Aorta (tissue), 5 donors: ENCODE measurements at places on chromosomes 6 and 20. TPM values are rescaled to one million over a fixed set of nuclear protein-coding genes. Genes with fewer than 3 reads are reported as not detected.

TEAD3 gene
- 43.5 TPM for total RNA-seq

NHLRC1 gene
- total RNA-seq: 1.6 TPM

CSNK2A1 gene
- 73.5 TPM for total RNA-seq

SMPD2 gene
- 9.5 TPM for total RNA-seq

DNA sequence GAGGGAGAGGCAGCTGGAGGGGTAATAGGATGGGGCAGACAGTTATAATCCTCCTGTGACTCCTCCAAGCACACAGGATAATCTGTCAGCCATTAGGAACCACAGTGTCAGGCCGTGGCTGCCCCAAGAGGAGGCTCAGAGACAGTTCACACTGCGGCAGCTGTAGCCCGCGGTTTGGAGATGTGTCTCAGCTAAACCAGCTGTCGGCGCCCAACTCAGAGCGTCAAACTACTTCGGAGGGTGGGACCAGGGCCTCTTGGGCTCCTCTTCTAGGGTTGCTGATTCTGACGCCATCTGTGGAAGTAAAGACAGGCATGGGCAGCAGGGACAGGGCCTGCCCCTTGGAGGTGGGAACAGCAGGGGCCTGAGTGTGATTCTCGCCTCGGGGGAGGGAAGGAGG is 309.8 kb downstream of the CDC5L start:
- no peak overlapping the region for H3K4me3 ChIP-seq
- H3K36me3 ChIP-seq: no peaks in the 10 kb centered on the region
- no peaks in the 10 kb centered on the region for H3K4me1 ChIP-seq

- no peak for DNase-seq
- H3K27ac ChIP-seq: no peak overlapping the region
- H3K4me1 ChIP-seq: no peaks in the 10 kb centered on the region
- H3K4me3 ChIP-seq: no peak overlapping the region
- no peaks in the 10 kb centered on the region for H3K36me3 ChIP-seq
- H3K27me3 ChIP-seq: no peaks in the 10 kb centered on the region
Measured at GRCh38 chr20:24821391-24821790, 127.7 kb upstream of the CST7 start.

- no peaks in the 10 kb centered on the region for H3K4me1 ChIP-seq
- H3K36me3 ChIP-seq: no peaks in the 10 kb centered on the region
- no peak overlapping the region for H3K27ac ChIP-seq
Measured at GRCh38 chr6:119686644-119687043, 337.1 kb upstream of the MAN1A1 start.

- no peaks in the 10 kb centered on the region for H3K4me1 ChIP-seq
- H3K27me3 ChIP-seq: no peaks in the 10 kb centered on the region
- H3K36me3 ChIP-seq: no peaks in the 10 kb centered on the region
- no peak overlapping the region for H3K27ac ChIP-seq
- no peak for DNase-seq
Measured at GRCh38 chr6:49384904-49385303, 78.1 kb downstream of the MMUT start.

- H3K4me1 ChIP-seq: no peaks in the 10 kb centered on the region
- no peaks in the 10 kb centered on the region for H3K27me3 ChIP-seq
- no peak overlapping the region for H3K27ac ChIP-seq
- no peaks in the 10 kb centered on the region for H3K36me3 ChIP-seq
- no peak for DNase-seq
Measured at GRCh38 chr6:45592991-45593390, 215.3 kb upstream of the SUPT3H start.

DNA sequence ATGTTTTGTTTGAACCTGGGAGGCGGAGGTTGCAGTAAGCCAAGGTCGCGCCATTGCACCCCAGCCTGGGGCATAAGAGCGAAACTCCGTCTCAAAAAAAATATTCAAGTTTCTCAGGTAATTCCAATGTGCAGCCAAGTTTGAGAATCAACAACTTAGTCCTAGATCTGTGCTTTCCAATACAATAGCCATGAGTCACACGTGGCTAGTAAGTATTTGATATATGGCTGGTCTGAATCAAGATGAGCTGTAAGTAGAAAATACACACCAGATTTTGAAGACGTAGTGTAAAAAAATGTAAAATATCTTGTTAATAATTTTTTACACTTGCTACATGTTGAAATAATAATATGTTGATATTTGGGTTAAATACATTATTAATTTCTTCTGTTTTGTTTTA is 35.0 kb upstream of the BTBD3 start:
- H3K4me1 ChIP-seq: no peaks in the 10 kb centered on the region
- H3K27ac ChIP-seq: no peak overlapping the region
- H3K27me3 ChIP-seq: peaks cover 2% of the 10 kb centered on the region
- no peak overlapping the region for H3K4me3 ChIP-seq
- H3K36me3 ChIP-seq: no peaks in the 10 kb centered on the region

DNA sequence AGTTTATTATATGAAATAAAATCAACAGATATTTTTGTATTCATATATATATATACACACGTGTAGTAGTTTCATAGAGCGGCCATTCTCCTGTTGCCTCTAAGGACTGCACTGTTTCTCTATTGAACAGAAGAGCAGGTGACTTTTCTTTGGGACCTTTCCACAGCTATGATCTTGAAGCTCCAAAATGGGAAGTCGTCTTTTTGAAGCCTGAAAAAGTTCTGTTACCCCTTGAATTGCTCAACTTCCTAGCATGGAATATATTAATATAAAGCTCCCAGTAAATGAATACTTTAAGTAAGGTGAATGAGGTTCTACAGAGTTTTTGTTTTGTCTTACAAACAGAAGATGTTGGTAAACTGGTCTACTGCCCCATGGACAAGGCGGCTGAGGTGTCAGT is 42.2 kb upstream of the ADTRP start:
- no peak overlapping the region for H3K27ac ChIP-seq
- DNase-seq: no peak
- H3K4me3 ChIP-seq: no peak overlapping the region
- no peaks in the 10 kb centered on the region for H3K36me3 ChIP-seq

DNA sequence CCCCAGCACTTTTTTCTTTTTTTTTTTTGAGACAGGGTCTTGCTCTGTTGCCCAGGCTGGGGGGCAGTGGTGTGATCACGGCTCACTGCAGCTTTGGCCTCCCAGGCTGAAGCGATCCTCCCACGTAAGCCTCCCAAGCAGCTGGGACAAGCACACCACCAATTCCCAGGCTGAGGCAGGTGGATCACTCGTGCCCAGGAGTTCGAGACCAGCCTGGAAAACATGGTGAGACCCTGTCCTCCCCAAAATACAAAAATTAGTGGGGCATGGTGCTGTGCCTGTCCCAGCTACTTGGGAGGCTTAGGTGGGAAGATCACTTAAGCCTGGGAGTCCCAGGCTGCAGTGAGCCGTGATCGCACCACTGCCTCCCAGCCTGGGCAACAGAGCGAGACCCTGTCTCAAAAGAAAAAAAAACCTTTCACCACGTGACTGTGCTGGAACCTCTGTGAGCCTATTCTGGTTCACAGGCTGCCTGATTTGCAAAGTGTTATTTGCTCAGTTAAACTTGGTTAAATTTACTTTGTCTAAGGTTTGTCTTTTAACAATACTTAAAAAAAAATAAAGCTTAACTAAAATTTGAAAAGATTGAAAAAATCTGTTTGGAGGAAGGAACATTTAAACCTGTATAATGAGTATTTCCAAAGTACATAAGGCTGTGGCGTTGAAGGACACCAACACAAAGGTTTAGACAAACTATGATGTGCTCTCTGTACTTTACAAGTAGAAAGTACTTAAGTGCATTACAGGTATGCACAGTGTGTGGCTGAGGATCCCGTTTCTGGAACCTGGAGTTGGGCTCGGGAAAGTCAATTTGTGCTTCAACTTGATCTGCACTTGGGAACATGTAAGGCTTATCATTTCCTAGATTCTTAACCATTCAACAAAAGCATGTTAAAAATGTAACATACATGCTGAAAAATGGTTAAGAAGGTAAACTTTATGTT is 55.0 kb downstream of the PPP1R3G start:
- H3K27ac ChIP-seq: no peak overlapping the region
- DNase-seq: no peak
- no peaks in the 10 kb centered on the region for H3K27me3 ChIP-seq
- H3K4me3 ChIP-seq: no peak overlapping the region
- H3K36me3 ChIP-seq: no peaks in the 10 kb centered on the region
- H3K4me1 ChIP-seq: no peaks in the 10 kb centered on the region

- no peaks in the 10 kb centered on the region for H3K36me3 ChIP-seq
- no peak for DNase-seq
- H3K4me1 ChIP-seq: no peaks in the 10 kb centered on the region
- H3K4me3 ChIP-seq: no peak overlapping the region
Measured at GRCh38 chr6:38459291-38459690, 180.4 kb downstream of the BTBD9 start.

DNA sequence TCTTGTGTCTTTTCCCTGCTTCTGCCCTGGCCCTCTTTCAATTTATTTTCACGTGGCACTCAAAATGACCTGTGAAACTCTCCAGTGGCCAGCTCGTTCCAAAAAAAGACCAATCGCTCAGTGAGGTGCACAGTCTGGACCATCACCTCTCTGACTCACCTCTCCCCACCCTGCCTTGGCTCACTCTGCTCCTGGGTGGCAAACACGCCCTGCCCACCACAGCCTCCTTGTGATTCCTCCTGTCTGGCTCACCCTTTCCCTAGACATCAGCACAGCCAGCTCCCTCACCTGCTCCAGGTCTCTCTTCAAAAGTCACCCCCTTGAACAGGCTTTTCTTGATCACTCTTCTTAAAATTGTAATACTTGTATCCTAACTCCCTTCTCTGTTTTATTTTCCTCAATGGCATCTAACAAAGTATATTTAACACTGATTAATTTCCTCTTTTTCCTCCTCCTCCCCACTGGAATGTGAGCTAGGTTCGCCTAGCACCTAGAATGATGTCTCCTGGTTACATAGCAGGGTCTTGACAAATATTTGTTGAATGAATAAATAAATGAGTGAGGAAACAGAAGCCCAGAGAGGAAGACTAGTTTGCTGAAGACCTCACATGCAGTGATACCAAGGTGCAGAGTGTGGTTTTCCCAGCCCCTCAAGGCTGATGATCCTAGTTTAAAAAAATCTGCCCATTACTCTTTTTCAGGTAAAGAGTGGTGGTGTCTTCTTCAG is 109.0 kb downstream of the GJA10 start:
- no peak for DNase-seq
- no peaks in the 10 kb centered on the region for H3K27me3 ChIP-seq
- H3K4me3 ChIP-seq: no peak overlapping the region
- no peak overlapping the region for H3K27ac ChIP-seq
- peaks cover 18% of the 10 kb centered on the region for H3K4me1 ChIP-seq
- H3K36me3 ChIP-seq: no peaks in the 10 kb centered on the region

DNA sequence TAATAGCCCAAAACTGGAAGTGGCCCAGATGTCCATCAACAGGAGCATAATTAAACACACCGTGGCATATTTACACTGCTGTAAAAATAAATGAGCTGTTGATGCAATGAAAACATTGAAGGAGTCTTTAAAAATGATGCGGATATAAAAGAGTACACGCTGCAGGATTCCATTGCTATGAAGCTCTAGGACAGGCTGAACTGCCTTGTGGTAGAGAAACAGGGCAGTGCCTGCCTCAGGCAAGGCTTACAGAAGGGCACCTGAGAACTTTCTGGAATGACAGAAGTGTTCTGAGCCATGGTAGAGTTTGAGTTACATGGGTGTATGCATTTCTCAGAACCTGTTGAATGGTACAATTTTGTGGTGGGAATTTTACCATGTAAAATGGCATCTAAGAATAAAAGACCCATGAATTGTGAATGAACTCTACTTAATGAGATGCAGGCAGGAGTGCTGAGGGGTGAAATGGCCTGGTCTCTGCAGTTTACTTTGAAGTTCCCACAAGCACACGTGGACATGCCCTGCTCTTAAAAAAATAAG is 45.3 kb upstream of the RIN2 start:
- H3K4me3 ChIP-seq: no peak overlapping the region
- H3K36me3 ChIP-seq: no peaks in the 10 kb centered on the region
- DNase-seq: no peak

GRCh38 chr6:153170511-153170910 is 39.4 kb upstream of the RGS17 start:
- H3K4me3 ChIP-seq: no peak overlapping the region
- H3K27me3 ChIP-seq: no peaks in the 10 kb centered on the region
- H3K4me1 ChIP-seq: no peaks in the 10 kb centered on the region

GRCh38 chr6:135880066-135880972 is 28.8 kb downstream of the PDE7B start:
- no peak for DNase-seq
- no peaks in the 10 kb centered on the region for H3K4me1 ChIP-seq
- H3K27ac ChIP-seq: no peak overlapping the region
- H3K4me3 ChIP-seq: no peak overlapping the region

DNA sequence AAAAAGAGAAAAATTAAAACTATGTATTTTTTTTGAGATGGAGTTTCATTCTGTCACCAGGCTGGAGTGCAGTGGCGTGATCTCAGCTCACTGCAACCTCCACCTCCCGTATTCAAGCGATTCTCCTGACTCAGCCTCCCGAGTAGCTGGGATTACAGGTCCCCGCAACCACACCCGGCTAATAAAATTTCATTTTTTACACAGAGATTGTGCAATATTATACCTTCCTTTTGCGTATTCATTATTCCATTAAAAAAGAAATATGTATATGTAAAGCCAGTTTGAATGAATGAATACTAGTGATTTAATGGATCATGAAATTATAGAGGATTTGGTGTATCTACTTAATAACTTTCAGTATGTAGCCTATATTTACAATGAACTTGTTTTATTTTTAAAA is 38.2 kb upstream of the CTAGE9 start:
- DNase-seq: no peak
- no peaks in the 10 kb centered on the region for H3K27me3 ChIP-seq
- no peaks in the 10 kb centered on the region for H3K36me3 ChIP-seq
- no peak overlapping the region for H3K27ac ChIP-seq

- H3K36me3 ChIP-seq: no peaks in the 10 kb centered on the region
- no peaks in the 10 kb centered on the region for H3K27me3 ChIP-seq
- peaks cover 3% of the 10 kb centered on the region for H3K4me1 ChIP-seq
Measured at GRCh38 chr20:58112017-58112781, 116.3 kb downstream of the ANKRD60 start.
